ENCODE measurements at places on chromosomes 12 and 14.

DNA sequence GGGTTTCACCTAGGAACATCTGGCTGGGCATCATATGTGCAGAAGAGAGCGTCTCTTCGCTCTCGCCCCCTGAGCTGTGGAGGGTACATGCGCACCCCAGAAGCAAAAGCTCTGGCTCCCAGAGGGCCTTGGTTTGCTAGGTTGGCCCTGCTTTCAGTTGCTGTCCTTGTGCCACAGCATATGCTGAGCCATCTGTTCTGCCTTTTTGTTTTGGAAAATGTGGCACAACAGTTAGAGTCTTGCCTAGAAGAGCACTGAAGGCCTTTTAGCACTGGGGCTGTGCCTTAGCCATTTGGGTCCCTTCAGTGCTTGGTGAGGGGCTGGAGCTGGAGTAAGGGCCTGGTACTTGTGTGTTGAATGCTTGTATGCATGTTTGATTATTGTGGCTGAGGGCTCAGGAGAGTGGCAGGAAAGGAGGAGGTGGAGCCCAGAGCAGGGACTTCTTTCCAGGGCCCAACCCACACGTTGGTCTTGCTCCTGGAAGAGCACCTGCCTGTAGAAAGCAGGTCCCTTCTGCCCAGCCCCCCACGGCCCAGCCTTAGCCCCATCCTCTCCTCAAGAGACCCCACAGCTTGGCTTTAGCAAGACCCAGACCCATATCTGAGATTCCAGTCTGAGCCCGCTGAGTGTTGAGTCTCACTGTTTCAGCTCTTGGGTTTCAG is 113.7 kb downstream of the SLC25A47 start:
- DNase-seq, result no peak

DNA sequence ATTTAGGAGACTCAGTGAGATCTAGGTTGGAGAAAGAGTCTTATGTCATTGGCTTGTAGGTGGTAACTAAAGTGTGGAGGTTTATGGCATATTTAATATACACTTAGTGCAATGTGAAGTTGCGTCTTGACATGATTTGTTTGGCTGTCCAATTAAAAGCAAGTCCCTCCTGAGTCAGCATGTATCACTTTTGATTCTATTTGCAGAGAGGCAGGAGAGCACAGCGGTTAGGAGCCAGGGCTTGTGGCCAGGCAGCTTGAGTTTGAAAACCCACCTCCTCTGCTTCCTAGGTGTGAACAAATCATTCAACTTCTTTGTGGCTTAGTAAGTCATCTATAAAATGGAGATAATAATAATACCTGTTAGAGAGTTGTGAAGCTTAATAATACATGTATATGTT is 68.5 kb upstream of the OTX2 start:
- no peak for DNase-seq

- DNase-seq, result no peak
These were observed 133.6 kb upstream of the NCOR2 start for GRCh38 chr12:124700810-124701592.

GRCh38 chr12:54273981-54274380 is 5.9 kb downstream of the CBX5 start:
- no peak for DNase-seq

DNA sequence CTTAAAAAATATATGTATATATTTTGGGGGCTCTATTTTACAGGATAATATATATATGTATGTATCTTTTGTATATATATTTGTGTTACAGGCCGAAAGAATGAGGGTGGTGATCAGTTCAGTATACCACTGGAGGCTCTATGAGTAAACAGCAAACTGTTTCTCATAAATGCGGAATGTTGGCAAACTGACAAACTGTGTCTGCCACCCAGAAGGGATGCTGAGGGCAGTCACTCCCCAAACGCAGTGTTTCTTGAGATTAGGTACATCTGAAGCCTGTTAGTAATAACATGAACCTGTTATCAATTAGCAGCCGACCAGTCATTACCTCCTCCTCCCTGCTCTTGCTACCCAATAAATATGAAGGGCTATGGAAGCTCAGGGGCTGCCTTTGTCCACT is 20.8 kb downstream of the TNFAIP2 start:
- DNase-seq, result no peak

DNA sequence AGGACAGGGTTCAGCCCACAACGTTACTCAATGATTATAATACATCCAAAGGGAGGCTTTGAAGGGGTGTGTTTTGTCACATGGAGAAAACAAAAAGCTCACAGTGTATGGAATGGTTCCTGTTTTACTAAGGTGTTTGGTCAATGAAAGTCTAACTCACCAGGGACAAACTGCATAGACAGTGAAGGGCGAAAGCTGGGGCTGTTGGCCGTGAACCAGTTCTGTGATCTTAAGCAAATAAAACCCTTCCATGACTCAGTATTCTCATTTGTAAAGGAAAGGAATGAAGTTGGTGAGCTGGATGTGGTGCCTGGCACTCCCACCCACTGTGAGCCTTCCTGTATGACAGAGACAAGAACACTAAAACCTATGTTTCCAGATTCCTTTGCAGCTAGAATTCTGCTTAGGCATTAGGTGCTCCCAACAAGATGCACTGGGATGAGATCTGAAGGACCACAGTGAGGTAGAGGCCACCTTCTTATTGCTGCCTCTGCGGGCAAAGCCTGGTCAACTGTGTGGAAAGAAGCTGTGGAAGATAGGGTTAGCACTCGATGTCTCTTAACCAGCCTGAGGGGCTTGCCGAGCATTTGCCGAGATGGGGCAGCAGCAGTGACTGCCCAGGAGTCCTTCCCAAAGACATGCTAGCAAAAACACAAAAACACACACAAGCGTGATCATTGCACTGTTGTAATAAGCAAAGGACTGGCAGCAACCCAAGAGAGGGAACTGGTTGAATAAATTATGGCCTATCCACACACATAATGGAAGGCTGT is 48.5 kb downstream of the VCPKMT start:
- no peak for DNase-seq

- no peak for DNase-seq
These were observed 492 bp upstream of the BTBD6 start for GRCh38 chr14:105247715-105248367.

DNA sequence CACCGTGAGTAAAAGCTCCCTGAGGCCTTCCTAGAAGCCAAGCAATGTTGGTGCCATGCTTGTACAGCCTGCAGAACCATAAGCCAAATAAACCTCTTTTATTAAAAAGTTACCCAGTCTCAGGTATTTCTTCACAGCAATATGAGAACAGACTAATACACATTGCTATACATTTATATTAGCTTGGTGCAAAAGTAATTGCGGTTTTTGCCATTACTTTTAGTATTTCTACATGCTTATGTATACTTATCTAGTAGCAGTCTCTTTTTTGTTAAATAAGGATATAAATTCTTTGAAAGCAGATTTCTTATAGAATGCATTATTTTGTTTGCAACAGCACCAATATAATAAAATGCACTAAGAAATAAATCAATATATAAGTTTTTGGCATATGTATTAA is 619.6 kb downstream of the FSCB start:
- DNase-seq, result no peak

GRCh38 chr12:54197431-54197909 is 8.7 kb upstream of the SMUG1 start:
- no peak for DNase-seq

- DNase-seq, result no peak
These were observed 69.3 kb downstream of the PRKD1 start for GRCh38 chr14:29858299-29858698.

- DNase-seq, result no peak
These were observed 27.0 kb upstream of the AKAP5 start for GRCh38 chr14:64438181-64438841.

- no peak for DNase-seq
These were observed 5.2 kb upstream of the SLC6A13 start for GRCh38 chr12:267581-268482.

GRCh38 chr12:13192719-13193118 is 3.8 kb upstream of the EMP1 start:
- DNase-seq, result no peak

- DNase-seq, result no peak
These were observed 238.2 kb upstream of the SSTR1 start for GRCh38 chr14:37969511-37969979.

- no peak for DNase-seq
These were observed 151.0 kb upstream of the KRAS start for GRCh38 chr12:25401547-25402345.

GRCh38 chr12:26298785-26299621 is 103.6 kb downstream of the SSPN start:
- no peak for DNase-seq
